ENCODE measurements at places on chromosomes 11 and 22.

DNA sequence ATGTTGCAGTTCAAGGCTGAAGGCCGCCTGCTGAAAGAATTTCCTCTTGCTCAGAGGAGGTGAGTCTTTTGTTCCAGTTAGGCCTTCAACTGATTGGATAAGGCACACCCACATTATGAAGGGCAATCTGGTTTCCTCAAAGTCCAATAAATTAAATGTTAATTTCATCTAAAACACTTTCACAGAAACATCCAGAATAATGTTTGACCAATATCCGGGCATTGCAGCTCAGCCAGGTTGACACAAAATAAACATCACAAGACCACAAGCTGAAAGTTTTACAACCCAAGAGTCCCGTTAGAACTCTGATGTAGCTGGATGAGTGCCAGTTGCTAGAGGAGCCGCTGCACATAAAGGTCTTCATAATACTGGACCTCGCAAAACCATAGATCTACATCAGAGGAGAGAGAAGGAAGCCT lies 64.9 kb upstream of the EED start:
- DNase-seq = no peak

GRCh38 chr22:37133304-37134018 lies 16.3 kb downstream of the IL2RB start:
- no peak for DNase-seq

GRCh38 chr11:10798330-10798928 lies 10.3 kb downstream of the EIF4G2 start:
- DNase-seq = no peak

GRCh38 chr11:127194521-127194920 lies 194.0 kb upstream of the KIRREL3 start:
- DNase-seq = no peak

DNA sequence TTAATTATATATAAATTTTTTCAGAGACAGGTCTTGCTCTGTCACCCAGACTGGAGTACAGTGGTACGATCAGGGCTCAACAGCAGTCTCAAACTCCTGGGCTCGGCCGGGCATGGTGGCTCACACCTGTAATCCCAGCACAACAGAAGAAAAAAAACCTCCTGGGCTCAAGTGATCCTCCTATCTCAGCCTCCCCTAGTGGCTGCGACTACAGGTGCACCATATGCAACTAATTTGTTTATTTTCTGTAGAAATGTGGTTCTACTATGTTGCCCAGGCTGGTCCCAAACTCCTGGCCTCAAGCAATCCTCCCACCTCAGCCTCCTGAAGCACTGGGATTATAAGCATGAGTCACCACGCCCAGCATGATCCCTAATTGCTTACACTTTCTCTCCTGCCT lies 56.1 kb upstream of the SLC35C1 start:
- no peak for DNase-seq

DNA sequence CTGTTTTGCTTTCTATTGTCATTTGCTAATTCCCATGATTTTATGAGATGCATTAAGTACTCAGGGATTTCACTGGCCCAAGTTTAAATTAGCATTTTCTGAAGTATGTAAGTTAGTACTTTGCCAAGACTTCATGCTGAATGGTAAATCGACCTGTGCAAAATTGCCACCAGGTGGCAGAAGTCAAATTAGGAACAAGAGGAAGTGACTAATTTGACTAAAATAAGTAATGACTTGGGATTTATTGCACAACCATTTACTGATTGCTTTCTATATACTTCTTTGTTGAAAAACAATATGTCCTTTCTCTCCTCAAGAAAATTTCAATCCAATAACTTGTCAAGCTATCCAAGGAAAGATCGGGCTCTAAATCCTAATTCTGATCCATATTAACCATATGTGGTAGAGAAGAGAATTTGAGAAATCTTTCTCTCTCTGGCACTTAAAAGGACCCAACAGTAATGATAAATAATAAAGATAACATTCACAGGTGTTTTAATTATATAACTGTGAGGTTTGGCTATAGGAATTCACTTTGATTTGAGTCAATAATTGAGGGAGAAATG lies 253.7 kb upstream of the CHORDC1 start:
- DNase-seq = no peak

DNA sequence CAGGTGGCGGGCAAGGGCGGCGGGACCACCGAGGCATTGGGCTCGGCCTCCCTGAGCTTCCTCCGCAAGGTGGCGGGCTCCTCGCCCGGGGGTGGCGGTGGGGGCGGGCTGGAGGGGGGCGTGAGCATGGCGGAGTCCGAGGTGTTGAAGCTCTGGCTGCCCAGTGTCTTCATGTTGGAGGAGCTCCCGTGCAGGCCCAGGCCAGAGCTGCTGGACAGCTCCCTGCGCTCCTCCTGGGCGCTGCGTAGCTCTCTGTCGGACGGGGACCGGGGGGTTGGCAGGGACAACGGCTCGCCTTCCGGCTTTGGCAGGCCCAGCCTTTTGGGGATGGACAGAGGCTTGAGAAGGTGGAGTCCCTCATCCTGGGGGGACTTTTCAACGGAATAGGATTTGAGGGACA lies 43.9 kb upstream of the BID start:
- no peak for DNase-seq

- DNase-seq = no peak
These were observed 565.5 kb upstream of the ANO3 start for GRCh38 chr11:25766332-25767015.

DNA sequence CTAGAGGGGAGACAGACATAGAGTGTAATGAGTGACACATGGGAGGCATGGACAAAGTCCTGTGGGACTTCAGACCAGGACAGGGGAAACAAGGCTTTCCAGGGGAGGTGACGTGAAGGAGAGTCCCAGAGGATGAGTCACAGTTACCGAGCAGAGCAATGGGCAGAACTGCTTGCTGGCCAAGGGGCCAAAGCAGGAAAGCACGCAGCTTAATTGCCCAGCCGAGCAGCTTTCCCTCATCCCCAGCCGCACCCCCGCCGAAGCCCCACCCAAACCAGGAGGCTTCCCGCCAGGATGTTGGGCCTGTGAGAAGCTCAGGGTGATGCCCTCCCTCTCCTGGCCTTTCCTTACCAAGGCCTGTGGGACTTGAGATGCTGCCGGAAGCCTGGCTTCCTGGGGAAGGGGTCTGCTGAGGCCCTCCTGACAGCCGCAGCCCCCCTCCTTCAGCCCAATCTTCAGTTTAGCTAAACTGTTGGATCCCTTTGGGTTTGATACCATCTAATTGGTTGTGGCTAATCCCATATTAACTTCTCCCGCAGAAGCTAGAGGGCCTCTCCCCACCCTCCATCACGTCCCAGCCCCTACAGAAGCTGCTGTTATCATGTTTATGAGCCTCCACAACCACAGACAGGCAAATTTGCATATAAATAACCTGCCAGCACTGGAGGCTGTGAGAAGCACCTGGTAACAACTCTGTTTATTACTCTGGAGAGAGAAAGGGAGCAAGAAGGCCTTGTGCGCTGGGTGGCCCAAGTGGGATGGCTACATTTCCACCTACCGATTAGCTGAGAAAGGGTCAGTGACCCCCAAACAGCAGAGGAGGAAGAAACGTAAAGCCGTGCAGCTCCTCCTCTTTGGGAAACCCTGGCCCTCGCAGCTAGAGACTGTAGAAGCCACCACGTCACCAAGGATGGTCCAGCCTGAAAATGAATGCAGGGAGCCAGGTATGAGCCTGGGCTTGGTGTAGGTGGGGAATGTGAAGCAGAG lies 80.0 kb downstream of the TRIM29 start:
- peak; percentile 18 for DNase-seq

DNA sequence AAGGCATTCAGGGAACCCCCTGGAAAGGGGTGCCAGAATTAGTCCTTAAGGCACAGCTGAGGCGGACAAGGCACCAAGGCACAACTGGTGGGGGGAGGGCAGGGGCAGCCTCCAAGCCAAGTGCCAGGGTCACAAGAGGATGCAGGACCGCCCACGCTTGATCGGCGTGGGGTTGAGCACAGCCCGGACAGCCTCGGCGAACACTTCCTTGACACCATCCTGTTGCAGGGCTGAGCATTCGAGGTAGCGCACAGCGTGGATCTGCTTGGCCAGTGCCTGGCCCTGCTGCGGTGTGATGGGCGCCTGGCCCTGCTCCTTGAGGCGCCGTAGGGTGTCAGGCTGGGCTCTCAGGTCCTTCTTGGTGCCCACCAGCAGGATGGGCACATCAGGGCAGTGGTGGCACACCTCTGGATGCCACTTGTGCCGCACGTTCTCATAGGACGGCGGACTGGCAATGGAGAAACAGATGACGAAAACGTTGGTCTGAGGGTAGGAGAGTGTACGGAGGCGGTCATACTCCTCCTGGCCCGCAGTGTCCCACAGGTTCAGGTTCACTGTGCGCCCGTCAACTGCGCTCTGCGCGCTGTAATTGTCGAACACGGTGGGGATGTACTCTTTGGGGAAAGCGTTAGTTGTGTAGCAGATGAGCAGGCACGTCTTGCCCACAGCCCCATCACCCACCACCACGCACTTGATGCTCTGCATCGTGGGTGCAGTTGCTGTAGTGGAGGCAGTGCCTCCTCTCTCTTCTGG lies 13.1 kb downstream of the RHOG start:
- no peak for DNase-seq

DNA sequence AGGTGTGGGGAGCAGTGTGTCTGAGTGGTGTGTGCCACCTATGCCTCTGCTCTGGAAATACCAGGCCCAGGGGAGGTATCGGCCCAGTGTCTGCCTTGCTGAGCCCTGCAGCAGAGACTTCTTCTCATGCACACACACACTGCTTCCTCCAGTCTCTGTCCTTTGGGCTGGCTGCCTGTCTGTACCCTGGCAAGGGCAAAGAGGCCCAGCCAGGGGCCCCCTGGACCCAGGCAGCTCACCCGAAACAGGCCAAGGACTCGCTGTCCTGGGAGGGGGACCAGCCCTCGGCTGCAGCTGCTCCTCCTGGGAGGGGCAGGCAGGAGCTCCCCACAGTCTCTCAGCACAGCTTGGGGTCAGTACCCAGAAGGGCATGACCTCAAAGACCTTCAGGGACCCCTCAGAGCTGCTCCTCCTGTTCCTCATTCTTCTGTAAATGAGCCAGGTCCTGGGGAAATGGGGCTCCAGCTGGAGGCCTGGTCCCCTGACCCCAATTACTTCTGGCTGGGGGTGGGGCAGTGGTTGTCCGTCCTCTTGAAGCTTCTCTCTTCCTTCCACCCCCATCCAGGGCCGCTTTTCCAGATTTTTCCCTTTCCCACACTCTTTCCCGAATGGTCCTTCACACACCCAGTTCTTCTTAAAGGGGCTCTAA lies 24.5 kb upstream of the ALX4 start:
- no peak for DNase-seq

DNA sequence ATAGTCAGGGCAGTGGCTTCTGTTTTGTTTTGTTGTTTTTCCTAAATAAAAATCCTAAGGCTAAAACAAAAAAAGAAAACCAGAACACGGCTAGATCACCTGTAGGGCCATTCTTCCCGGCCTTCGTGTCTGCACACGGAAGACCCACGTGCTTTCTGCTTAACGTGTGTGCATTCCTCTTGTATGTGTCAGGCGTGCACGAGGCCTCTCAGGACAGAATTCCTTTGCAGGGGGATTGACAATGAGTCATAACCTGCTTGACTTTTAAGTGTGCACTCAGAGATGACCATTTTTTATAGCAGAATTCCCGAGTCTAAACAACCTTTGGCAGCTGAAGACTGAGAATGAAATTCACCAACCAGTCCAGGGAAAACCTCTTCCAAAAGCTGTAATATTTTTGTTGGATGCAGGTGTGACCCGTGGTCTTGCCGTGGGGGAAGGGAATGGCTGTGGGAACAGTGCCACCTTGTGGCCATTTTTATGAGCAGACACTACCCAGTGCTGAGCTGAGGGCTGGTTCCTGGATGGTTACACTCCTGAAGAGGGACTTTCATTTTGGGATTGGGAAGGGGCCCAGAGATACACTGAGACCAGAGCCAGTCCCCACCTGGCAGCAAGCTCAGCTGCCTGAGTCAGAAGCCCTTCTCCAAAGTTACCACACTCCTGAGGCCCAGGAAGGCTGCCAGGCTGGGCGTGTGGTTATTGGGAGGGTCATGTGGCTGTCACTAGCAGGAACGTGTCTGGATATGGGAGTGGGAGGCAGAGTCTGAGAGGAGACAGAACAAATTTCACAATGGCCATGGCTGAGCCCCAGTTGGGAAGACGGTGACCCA lies 35.7 kb upstream of the DKK3 start:
- DNase-seq = peak; percentile 58

DNA sequence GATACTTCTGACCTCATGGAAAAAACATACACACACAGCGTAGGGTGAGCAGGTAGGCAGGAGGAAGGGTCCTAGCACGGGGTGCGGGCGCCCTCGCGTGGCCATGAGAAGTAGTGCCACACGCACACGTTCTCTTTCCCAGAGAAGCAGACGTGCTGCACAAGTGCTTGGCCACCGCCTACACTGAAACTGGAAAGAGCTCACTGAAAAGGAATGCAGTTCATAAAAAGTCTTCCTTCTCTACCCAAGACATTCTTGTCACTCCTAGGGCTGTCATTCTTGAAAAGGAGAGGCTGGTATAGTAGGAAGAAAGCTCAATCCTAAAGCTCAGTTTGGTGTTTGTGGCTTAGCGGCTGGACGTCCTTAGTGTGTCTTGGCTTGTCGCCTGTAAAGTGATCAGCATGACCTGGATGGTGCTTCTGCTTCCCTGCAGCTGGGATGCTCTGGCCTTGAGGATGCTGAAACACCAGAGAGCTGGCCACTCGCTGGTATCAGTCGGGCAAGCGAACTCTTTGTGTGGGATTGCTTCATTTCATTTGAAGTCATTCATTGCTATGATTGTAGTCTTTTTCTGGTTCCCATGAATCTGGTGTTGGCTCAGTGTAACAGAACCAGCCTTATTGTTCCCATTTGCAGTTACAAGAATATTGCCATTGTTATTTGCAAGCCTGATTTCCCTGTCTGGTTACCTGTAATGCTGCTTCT lies 303.8 kb downstream of the NTM start:
- peak; percentile 52 for DNase-seq

- DNase-seq = no peak
These were observed 178.4 kb upstream of the MTNR1B start for GRCh38 chr11:92790926-92791616.

GRCh38 chr11:123054301-123055065 lies 7.5 kb downstream of the HSPA8 start:
- DNase-seq = peak; percentile 30

DNA sequence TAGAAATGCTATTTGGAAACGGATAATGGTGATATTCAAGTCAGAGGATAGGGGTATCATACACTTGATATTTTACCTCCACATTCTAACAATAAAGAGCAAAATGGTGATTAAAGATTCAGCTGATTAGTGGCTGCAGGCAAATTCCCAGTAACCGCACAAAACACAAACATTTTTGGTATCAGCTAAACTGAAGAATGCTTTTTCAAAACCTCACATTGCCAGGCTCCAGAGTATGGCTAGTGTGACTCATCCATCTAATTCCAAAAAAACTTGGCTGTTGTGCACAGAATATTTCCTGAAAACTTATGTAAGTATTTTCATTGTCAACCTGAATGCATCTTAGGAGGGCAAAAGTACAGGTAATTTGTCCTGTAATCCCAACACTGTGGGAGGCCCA lies 10.9 kb downstream of the SRPRA start:
- no peak for DNase-seq

DNA sequence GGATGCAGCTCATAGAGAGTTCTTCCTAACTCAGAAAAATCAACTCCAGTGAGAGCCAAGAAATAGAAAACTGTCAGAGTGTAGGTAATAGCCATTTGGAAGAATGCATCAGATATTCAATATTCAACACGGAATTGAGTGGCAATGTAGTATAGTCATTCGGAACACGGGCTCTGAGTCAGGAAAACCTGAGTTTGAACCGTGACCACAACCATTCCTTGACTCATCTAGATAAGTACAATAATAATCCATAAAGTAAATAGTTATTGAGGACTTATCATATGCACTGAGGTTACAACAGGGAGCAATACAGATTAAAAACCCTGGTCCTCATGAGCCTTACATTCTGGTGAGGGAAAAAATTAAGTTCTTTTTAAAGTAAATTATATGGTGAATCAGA lies 62.6 kb upstream of the PHF21A start:
- DNase-seq = peak; percentile 28
